GM23338 (cell line): ENCODE measurements at places on chromosomes 4 and X.

DNA sequence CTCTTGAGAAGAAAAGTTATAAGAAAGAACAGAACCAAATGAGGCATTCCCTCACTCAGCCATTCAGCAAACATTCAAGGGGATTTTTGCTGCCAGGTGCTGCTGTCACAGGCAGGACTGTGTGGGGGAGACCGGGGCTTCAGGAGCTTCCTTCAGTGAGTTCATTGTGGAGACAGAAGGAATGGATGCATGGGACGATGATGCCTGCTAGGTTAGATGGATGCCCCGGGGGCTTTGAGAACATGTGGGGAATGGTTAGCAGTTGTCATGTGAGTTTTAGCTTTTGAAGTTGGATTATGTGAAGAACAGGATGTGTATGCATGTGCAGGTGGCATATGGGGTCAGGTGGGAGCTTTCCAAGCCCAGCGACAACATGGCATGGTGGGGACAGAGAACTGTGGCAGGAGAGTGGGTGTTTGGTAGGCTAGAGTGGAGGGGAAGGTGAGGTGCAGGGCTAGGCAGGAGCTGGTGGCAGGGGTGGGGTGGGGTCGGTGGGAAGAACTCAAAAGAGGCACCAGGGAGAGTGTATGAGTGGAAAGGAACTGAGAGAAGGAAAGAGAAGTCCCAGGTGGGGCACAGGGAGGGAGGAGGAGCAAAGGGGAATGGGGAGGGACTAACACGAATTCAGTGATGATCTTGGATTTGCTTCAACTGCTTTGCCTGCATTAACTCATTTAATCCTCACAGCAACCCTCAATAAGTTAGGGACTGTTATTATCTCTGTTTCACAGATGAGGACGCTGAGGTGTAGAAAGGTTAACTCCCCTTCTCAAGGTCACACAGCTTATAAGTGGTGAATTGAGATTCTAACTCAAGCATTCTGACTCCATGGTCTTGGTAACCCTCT lies 8.4 kb downstream of the DCUN1D4 start:
- H3K4me3 ChIP-seq, result no peak overlapping the region
- H3K27me3 ChIP-seq, result no peaks in the 10 kb centered on the region
- peaks cover 69% of the 10 kb centered on the region for H3K4me1 ChIP-seq
- no peaks in the 10 kb centered on the region for H3K36me3 ChIP-seq

- no peaks in the 10 kb centered on the region for H3K27me3 ChIP-seq
- H3K4me3 ChIP-seq, result no peak overlapping the region
- peak overlapping the region; percentile 46; the same call in 1 of the 2 replicates for H3K27ac ChIP-seq
- H3K36me3 ChIP-seq, result no peaks in the 10 kb centered on the region
- no peak for DNase-seq
- peaks cover 47% of the 10 kb centered on the region for H3K4me1 ChIP-seq
These were observed 5.1 kb downstream of the AFF1 start for GRCh38 chr4:86939729-86940575.

GRCh38 chr4:112063260-112063659 lies 82.0 kb upstream of the FAM241A start:
- DNase-seq, result no peak
- H3K4me1 ChIP-seq, result peaks cover 22% of the 10 kb centered on the region
- H3K4me3 ChIP-seq, result no peak overlapping the region
- no peaks in the 10 kb centered on the region for H3K27me3 ChIP-seq
- H3K36me3 ChIP-seq, result no peaks in the 10 kb centered on the region

GRCh38 chrX:123964156-123964834 lies 2.8 kb downstream of the STAG2 start:
- DNase-seq, result no peak
- no peak overlapping the region for H3K27ac ChIP-seq
- H3K4me1 ChIP-seq, result 0 out of 2 replicates have a peak, but pooled peaks cover 8% of the 10 kb centered on the region
- peak overlapping the region; percentile 80 for H3K4me3 ChIP-seq
